Articular chondrocyte of knee joint (primary cell): ENCODE measurements at places on chromosomes 7 and 10. TPM values are rescaled to one million over a fixed set of nuclear protein-coding genes. Genes with fewer than 3 reads are reported as not detected.

SLC25A28 gene
- total RNA-seq = 24.3 and 24.5 TPM in 2 replicates

IDI2 gene
- not detected in 2 replicates for total RNA-seq

CALHM3 gene
- 0.11 TPM in 1 of 2 replicates, not detected in the other for total RNA-seq

GRB10 gene
- total RNA-seq = 42.8 and 43.6 TPM in 2 replicates

PDE6C gene
- not detected in 2 replicates for total RNA-seq

PON1 gene
- under 0.01 TPM in 1 of 2 replicates, not detected in the other for total RNA-seq

C10orf143 gene
- total RNA-seq = 2.5 and 2.7 TPM in 2 replicates

TAS2R5 gene
- 1.9 and 2.6 TPM in 2 replicates for total RNA-seq

CAMK1D gene
- 14.4 and 19.3 TPM in 2 replicates for total RNA-seq

CALCR gene
- not detected in 2 replicates for total RNA-seq

PLAC9 gene
- 25.4 and 28.7 TPM in 2 replicates for total RNA-seq

CACNB2 gene
- 1.0 and 2.6 TPM in 2 replicates for total RNA-seq

OR2A1 gene
- 0.32 and 0.39 TPM in 2 replicates for total RNA-seq

VENTX gene
- total RNA-seq = not detected in 2 replicates

SND1 gene
- total RNA-seq = 226 and 252 TPM in 2 replicates

TRPV5 gene
- total RNA-seq = not detected in 2 replicates

IFIT2 gene
- 7.4 and 9.9 TPM in 2 replicates for total RNA-seq

STK17A gene
- 87.5 and 160 TPM in 2 replicates for total RNA-seq

NKX2-3 gene
- not detected in 2 replicates for total RNA-seq

EGR2 gene
- 0.13 and 0.86 TPM in 2 replicates for total RNA-seq

AGBL3 gene
- 1.8 TPM in 2 replicates for total RNA-seq

OR2A42 gene
- total RNA-seq = 0.22 and 0.26 TPM in 2 replicates

GLI3 gene
- total RNA-seq = 20.2 and 25.5 TPM in 2 replicates

GRID1 gene
- total RNA-seq = not detected in 2 replicates

TBX20 gene
- total RNA-seq = 0.11 and 0.13 TPM in 2 replicates

LEP gene
- 0.11 TPM in 1 of 2 replicates, not detected in the other for total RNA-seq

ANXA8L1 gene
- 0.32 TPM in 1 of 2 replicates, not detected in the other for total RNA-seq

C10orf53 gene
- not detected in 2 replicates for total RNA-seq

HMX3 gene
- total RNA-seq = 0.11 TPM in 1 of 2 replicates, not detected in the other

GARIN1A gene
- total RNA-seq = 2.2 and 2.7 TPM in 2 replicates

SPDYE5 gene
- 0.11 and 0.13 TPM in 2 replicates for total RNA-seq

TRIM4 gene
- 30.3 and 34.6 TPM in 2 replicates for total RNA-seq

FAM221A gene
- 1.4 TPM in 2 replicates for total RNA-seq

PRLHR gene
- total RNA-seq = not detected in 2 replicates

RARRES2 gene
- 0.32 and 2.2 TPM in 2 replicates for total RNA-seq

RBAK gene
- 16.5 and 17.0 TPM in 2 replicates for total RNA-seq

PLEKHS1 gene
- total RNA-seq = not detected in 2 replicates

ITPRID1 gene
- not detected in 2 replicates for total RNA-seq

ABCB4 gene
- total RNA-seq = 0.65 and 3.5 TPM in 2 replicates

STAG3 gene
- 0.39 and 0.54 TPM in 2 replicates for total RNA-seq

GNB2 gene
- 63.1 and 82.8 TPM in 2 replicates for total RNA-seq

UPK3BL2 gene
- 0.54 and 1.3 TPM in 2 replicates for total RNA-seq

CALY gene
- not detected in 2 replicates for total RNA-seq

OR6B1 gene
- not detected in 2 replicates for total RNA-seq

ACBD5 gene
- 27.9 and 28.5 TPM in 2 replicates for total RNA-seq

MYL7 gene
- not detected in 2 replicates for total RNA-seq

CPA5 gene
- total RNA-seq = 0.11 and 0.13 TPM in 2 replicates

LRRD1 gene
- 0.43 and 0.65 TPM in 2 replicates for total RNA-seq

SLIT1 gene
- total RNA-seq = under 0.01 TPM in 2 replicates

LRRC17 gene
- 1.4 and 1.6 TPM in 2 replicates for total RNA-seq

BTBD16 gene
- not detected in 2 replicates for total RNA-seq

PKD2L1 gene
- total RNA-seq = not detected in 2 replicates

VWA2 gene
- not detected in 2 replicates for total RNA-seq

RHOBTB1 gene
- total RNA-seq = 18.8 and 22.3 TPM in 2 replicates

GATA3 gene
- total RNA-seq = 0.11 TPM in 1 of 2 replicates, not detected in the other

GIMAP1 gene
- 0.13 TPM in 1 of 2 replicates, not detected in the other for total RNA-seq
